ENCODE measurements at places on chromosomes 6 and 20.

- no peak for DNase-seq
Measured at GRCh38 chr6:157538168-157538567, 157.2 kb downstream of the ZDHHC14 start.

GRCh38 chr6:75266716-75267291, 17.8 kb downstream of the TMEM30A start:
- DNase-seq, result no peak

GRCh38 chr6:47897247-47897646, 115.4 kb downstream of the OPN5 start:
- no peak for DNase-seq

- DNase-seq, result no peak
Measured at GRCh38 chr6:29734046-29735018, 11.1 kb downstream of the HLA-F start.

DNA sequence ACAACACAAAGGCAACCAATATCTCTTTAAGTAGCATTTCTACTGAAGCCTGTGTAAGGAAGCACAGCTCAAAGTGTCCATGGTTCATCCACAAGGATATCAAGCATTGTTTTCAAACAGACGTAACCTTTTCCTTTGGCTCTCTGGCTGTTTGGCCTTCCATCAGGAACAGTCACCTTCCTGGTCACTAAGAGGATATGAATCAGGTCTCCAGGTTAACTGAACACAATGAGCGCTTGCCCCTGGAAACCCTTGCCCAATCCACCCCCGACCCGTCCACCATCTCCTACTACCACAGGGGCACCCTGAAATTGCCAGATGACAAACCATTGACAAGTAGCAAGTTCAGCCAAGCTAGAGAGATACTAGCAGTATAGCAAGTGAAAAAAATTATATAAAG, 114.4 kb upstream of the COL21A1 start:
- DNase-seq, result no peak

DNA sequence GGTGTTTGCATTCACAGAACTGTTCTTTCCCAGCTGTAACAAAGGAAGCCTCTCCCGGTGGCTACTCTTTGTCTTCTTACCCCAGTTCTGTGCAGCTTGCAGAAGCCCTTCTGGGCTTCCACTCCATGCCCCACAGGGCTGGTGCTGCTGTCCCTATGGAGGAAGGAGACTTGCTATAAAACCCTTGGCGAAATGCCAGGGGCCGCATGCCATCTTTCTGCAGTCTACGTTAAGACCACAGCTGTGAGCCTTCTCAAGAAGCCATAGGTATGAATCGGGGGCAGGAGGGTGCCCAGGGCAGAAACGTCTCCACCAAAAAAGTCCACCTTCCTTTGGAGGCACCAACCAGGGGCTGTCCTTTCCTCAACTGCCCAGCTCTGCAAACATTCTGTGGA, 60.7 kb downstream of the PRND start:
- no peak for DNase-seq

DNA sequence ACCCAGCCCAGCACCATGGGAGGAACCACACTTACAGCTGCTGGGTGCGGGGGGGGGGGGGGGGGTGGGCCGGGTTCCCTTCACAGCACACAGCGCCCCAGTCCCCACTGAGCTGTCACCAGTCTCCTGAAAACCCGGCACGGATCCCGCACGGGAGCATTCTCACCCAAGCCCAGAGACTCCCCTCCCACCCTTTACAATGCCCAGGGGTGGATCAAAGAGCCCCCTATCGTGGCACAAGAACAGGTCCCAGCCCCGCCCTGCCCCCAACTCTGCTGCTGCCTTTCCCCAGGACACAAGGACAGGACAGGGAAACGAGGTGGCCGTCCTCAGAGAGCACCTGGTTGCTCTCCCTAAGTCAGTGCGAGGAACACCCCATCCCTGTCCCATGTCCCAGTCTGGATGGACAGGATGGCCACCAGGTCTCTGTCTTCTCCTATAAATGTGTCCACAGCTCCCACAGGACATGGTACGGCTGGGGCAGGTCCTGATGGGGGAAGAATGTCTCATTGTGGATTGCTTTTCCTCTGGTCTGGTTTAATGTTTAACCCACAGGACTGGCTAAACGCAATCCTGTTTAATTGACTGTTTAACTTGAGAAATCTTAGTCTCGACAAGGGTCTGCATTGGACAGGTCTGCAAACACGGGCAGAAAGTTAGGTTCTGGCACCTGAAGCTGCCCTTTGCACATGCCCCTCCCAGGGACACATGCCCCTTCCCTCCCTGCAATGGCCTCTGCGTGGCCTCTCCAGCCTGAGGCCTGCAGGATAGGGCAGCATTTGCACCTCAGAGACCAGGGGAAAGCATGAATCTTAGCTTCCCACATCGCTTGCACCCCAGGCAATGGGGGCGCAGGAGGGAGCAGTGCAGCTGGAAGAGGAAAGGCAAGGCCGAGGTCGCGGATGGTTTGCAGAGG, 45.3 kb downstream of the DACT2 start:
- no peak for DNase-seq

GRCh38 chr6:41181566-41181965, 18.6 kb upstream of the TREM2 start:
- DNase-seq, result no peak

DNA sequence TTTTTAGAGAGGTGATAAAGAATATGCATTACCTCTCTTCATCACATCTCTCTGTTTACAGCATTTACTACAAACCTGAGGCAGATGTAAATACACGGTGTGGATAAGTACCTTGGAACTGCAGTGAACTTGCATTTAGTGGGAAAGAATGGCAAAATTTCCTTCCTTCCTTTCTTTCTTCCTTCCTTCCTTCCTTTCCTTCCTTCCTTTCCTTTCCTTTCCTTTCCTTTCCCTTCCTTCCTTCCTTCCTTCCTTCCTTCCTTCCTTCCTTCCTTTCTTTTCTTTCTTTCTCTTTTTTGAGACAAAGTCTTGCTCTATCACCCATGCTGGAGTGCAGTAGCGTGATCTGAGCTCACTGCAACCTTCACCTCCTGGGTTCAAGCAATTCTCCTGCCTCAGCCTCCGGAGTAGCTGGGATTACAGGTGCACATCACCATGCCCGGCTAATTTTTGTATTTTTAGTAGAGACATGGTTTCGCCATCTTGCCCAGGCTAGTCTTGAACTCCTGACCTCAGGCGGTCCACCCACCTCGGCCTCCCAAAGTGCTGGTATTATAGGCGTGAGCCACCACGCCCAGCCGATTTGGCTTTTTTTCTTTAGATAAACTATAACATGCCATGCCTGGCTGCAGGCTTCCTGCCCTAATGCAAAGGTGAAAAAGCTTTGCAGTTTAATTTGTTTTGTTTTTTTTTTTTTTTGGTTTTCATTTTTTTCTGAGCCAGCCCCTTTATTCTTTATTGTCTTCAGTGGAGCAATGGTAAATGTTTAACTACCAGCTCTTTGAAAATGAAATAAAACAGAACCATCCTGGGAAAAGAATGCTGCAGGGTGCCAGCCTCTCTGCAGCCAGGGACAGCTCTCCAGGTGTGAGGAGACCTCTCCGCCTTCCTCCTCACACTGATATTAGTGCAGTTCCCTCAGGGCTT, 64.2 kb upstream of the NEDD9 start:
- no peak for DNase-seq

GRCh38 chr6:55943329-55943728, 67.9 kb upstream of the BMP5 start:
- DNase-seq, result no peak
